NCI-H82 (cell line): ENCODE measurements at places on chromosomes 12 and 14.

- no peak for DNase-seq
These were observed 9.5 kb upstream of the NR4A1 start for GRCh38 chr12:52041695-52042123.

DNA sequence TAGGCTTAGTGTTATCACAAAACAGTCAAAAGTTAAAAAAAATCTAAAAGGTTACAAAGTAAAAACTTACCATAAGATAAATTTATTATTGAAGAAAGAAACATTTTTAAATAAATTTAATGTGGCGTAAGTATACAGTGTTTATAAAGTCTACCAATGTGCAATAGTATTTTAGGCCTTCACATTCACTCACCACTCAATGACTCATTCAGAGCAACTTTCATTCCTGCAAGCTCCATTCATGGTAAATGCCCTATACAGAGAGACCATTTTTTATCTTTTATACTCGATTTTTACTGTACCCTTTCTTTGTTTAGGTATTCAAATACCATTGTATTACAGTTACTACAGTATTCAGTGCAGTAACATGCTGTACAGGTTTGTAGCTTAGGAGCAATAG lies 124.5 kb downstream of the ANO4 start:
- no peak for DNase-seq

- no peak for DNase-seq
These were observed 25.3 kb upstream of the FAM181A start for GRCh38 chr14:93901813-93902212.

GRCh38 chr14:24314377-24315193 lies 3.3 kb downstream of the LTB4R start:
- no peak for DNase-seq

- no peak for DNase-seq
These were observed 6.5 kb downstream of the OLR1 start for GRCh38 chr12:10165421-10165820.

DNA sequence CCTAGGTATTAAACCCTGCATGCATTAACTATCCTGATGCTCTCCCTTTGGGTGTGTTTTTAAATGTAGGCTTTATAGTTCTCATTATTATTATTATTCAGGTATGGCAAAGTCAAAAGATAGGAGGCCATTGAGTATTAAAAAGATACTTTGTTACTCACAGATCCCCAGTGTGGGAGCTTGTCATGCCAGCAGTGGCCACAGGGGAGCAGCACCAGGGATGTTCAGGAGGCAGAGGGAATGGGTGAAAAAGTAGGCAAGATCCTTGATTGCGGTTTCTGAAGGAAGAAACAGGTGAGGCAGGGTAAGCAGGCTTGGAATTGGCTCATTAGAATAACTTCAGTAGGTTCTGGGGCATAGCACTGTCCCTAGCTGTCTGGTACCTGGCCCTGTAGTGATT lies 382.2 kb downstream of the MED13L start:
- DNase-seq, result peak; percentile 28

DNA sequence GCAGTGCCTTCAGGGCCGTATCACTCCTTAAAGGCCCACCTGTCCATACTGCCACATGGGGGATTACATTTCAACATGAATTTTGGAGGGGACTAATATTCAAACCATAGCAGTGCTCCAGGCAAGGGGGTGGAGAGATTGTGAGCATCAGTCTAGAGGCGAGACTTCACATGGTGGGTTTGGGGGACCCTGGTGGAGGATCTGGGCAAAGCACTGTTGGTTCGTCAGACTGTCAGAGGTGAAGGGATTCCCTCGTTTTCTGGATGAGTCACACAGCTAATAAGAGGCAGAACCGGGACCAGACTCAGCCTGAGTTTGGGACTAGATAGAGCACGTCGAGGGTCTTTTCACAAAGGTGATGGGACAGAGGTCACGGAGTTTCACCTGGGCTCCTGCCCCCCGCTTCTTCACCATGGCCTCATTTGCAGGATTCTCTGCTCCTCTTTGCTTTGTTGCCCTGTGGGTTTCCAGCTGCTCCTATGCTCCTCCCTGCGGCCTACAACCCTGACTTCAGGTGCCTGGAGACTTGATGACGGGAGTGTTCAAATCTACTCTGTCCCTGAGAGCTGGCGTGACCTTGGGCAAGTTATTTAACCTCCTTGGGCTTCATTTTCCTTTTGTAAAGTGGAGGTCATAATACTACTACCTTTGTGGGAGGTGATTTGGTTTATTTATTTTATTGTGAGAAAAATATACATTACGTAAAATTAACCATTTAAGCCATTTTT lies 41.5 kb downstream of the TEAD4 start:
- DNase-seq, result peak; percentile 79

- no peak for DNase-seq
These were observed 38.8 kb downstream of the DIO2 start for GRCh38 chr14:80172375-80173051.

- no peak for DNase-seq
These were observed 827.9 kb downstream of the FLRT2 start for GRCh38 chr14:86357876-86358275.

GRCh38 chr12:59149995-59150642 lies 229.8 kb upstream of the LRIG3 start:
- peak; percentile 96 for DNase-seq

- peak; percentile 50 for DNase-seq
These were observed 163.1 kb upstream of the TMPO start for GRCh38 chr12:98352218-98352811.

DNA sequence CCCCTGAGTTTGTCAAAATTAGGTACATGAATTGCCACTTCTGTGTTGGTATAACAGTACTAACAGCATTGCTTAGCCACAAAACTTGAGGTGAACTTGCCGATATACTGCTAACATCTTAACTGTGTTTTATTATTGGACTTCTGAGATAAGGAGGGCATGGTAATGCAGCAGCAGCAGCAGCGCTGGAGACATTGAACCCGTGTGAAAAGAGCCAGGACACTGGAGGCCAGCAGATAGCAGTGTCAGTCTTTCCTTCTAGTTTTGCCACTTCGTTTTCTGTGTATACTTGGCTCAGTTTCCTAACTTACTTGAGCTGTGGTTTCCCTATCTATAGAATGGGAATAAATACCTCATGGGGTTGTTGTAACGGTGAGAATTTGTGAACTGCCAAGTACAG lies 82.7 kb downstream of the KTN1 start:
- no peak for DNase-seq

DNA sequence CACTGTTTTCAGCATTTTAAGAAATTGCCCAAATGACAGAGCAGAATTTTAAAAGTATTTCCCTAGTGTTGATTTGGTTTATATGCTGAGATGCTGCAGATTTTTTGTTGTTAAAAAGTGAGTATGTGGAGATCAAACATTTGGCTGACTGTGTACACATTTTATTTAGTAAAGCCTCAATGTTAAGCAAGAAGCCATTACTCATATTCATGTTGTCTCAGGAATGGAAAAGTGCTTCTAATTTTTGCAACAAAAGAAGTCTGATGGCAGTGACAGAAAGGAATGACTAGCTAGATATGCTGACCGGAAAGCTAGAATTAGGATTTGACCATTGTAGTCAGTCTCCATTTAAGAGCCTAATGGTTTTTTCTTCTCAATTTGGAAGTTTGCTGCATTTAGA lies 22.5 kb downstream of the SLC38A6 start:
- DNase-seq, result no peak

GRCh38 chr14:54329082-54329695 lies 67.6 kb upstream of the CDKN3 start:
- peak; percentile 74 for DNase-seq

DNA sequence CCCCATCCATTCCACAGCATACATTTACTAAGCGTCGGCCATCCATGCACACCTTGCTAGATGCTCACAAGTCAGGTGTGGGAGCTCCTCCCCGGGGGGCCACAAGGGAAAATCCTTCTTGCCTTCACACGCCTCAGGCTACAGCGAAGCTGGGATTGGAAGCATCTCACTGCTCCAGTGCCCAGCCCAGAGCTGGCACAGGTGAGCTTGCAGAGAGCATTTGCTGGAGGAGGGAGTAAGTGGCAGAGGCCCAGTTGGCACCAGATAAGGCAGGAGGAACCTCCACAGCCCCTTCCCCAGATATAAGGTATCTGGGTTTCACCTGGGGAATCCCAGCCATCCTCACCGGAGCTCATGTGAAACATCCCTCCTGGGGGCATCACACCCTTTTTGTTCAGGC lies 1.8 kb downstream of the TRPV4 start:
- no peak for DNase-seq

- no peak for DNase-seq
These were observed 521.0 kb upstream of the ATP2B1 start for GRCh38 chr12:90229407-90230170.

DNA sequence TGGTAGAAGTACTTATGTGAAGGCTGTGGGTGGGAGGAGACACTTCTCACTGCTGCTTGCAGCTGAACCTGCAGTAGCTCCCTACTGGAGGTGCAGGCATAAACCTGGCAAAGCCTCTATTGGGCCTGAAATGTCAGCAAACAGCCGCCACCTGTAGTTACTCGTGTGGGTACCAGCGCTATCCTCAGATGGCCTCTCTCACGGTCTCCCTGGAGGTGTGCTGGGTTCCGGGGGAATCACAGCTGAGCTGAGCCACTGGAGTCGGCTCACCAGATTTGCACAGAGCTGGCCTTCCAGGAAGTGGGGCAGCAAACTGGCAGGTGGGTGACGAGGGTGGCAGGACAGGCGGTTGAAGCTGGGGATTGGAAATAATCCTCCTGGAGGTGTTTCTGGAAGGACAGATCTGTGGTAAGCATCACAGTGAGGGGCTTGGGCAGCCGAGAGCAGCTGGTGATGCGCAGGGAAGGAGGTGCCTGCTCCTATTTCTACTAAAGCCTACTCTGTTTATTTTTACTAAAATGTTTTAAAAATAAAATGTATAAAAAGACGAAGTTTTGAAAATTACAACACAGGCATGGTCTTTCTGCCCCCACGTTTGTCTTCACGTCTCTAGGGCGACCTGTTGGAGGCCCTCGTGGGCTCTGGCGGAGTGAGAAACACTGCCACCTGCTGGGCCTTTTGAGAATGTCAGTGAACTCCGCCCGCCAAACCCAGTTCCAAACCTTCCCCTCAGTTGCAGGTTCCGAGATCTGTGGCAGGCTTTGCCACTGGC lies 67.8 kb upstream of the PLEKHG3 start:
- DNase-seq, result peak; percentile 80

GRCh38 chr12:97921979-97922722 lies 459.5 kb downstream of the RMST start:
- no peak for DNase-seq

DNA sequence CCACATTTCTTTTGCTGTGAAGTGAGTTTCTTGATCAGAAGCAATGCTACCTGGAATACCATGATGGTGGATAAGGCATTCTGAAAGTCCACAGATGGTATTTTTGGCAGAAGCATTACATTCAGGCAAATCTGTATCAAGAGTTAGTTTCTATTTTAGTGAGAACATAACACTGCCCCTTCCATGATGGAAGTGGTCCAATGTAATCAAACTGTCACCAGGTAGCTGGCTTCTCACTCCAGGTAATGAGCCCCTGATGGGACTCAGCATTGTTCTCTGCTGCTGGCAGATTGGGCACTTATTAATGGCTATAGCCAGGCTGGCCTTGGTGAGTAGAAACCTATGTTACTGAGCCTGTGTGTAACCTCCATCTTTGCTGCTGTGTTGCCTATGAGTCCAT lies 80.7 kb downstream of the KCNA5 start:
- DNase-seq, result no peak

GRCh38 chr14:47705683-47706082 lies 30.3 kb upstream of the MDGA2 start:
- DNase-seq, result no peak

- no peak for DNase-seq
These were observed 7.7 kb upstream of the DCP1B start for GRCh38 chr12:2011643-2012607.

DNA sequence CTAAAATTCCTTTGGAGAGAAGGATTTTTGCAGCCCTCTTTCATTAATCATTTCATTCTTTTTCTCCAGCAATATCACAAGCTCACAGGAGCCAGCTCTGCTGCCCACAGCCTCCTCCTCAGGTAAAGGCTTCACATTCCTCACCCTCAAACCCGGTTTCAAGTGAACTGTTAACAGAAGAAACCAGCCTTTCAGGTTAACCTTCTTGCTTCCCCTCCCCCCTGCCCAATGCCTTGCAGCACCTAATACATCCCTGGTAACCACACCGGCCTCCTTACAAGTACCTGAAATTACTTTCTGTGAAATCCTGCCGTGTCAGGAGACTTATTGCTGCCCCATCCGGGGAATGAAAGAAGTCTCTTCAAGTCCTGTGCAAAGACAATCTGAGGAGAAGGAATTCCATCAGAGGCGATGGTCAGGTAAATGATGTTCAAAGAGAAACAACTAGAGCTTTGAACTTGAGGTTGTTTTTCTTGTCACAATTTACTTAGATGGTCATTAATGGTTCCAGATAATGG lies 111.2 kb downstream of the MYRFL start:
- no peak for DNase-seq

GRCh38 chr12:19759227-19759626 lies 319.9 kb downstream of the AEBP2 start:
- no peak for DNase-seq

DNA sequence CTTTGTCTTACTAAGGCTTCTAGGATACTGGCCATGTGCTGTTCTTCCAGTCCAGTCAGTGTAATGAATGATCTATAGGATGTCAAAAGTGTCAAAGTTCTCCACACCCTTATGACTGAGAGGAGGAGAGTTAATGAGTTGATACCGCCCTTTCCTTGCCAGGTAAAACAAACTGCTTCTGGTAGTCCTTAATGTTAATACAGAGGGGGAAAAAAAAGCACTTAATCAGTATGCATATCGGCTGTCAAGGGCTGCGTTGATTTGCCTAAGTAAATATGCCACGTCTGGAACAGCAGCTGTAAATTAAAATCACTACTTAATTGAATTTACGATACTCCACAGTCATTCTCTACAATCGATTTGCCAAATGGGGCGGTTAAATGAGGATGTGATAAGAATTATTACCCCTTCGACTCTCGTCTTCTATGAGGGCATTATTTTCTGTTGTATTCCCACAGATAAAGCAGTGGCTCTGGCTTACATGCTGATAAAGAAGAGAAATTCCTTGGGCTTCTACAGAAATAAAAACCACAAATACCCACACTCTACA lies 416.0 kb downstream of the KCNH5 start:
- no peak for DNase-seq

- peak; percentile 4 for DNase-seq
These were observed 55.7 kb downstream of the ITPK1 start for GRCh38 chr14:93059917-93060545.

GRCh38 chr14:95548328-95548929 lies 13.6 kb downstream of the GLRX5 start:
- DNase-seq, result no peak

DNA sequence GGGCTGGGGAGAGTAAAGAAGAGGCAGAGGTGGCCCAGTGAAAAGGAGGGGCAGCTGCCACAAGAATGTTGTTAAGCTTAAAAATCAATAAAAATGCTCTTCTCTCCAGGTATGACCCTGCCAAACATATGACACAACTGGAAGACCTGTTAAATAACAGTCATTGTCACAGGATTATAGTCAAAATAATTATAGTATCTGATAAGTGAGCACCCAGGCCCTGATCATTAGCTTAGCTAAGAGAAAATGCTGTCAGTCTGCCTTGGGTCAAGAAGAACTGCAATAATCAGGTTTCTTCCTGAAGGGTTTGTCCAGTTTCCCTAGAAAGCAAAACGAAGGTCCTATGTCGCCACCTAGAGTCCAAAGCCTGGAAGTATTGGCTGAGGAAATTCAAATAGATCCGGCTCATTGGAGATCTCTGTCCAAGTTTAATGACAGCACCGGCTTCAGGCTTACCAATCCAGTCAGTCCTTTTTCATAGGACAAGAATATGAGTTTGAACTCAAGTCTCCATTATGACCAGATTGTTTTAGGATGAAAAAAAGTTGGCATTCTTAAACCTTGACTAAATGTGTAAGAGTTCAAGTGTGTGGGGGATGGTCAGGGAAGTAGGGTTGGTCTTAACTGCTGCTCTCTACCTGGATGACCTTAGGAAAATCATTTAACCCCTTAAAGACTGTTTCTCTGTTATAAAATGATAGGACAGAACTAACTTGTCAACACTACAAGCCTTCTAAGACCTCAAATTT lies 22.5 kb upstream of the NKX2-8 start:
- peak; percentile 77 for DNase-seq
